H7 (cell line): ENCODE measurements at places on chromosomes 7 and 10. TPM values are rescaled to one million over a fixed set of nuclear protein-coding genes. Genes with fewer than 3 reads are reported as not detected.

Gene ATG9B
- 1.7 TPM in 2 replicates for total RNA-seq

Gene ANKRD2
- not detected in 2 replicates for total RNA-seq

Gene GJD4
- total RNA-seq: not detected in 2 replicates

Gene SPDYE5
- total RNA-seq: not detected in 2 replicates

Gene HOXA3
- total RNA-seq: not detected in 2 replicates

Gene ELN
- total RNA-seq: 2.7 and 5.3 TPM in 2 replicates

Gene CDK14
- 28.6 and 37.2 TPM in 2 replicates for total RNA-seq

Gene CNTNAP2
- total RNA-seq: 102 and 109 TPM in 2 replicates

Gene HMX3
- total RNA-seq: not detected in 2 replicates

Gene MRPS16
- 129 and 134 TPM in 2 replicates for total RNA-seq

Gene OR9A2
- total RNA-seq: not detected in 2 replicates

Gene SNX8
- total RNA-seq: 23.2 and 28.2 TPM in 2 replicates
